ENCODE measurements at places on chromosomes 16 and 17. TPM values are rescaled to one million over a fixed set of nuclear protein-coding genes. Genes with fewer than 3 reads are reported as not detected.

Gene NTN3
- 0.28 TPM for total RNA-seq

Gene C17orf100
- 3.4 TPM for total RNA-seq

Gene HOXB8
- 48.7 TPM for total RNA-seq

Gene ALOX15B
- total RNA-seq = 8.0 TPM

Gene SPNS3
- 1.4 TPM for total RNA-seq

Gene CEMP1
- total RNA-seq = 0.54 TPM

Gene TEX14
- total RNA-seq = 0.22 TPM

Gene PHOSPHO1
- total RNA-seq = 0.22 TPM

Gene EFCAB5
- total RNA-seq = 1.4 TPM

Gene TRPV3
- 1.2 TPM for total RNA-seq

Gene CTRB1
- total RNA-seq = not detected

Gene GJC1
- total RNA-seq = 6.5 TPM

Gene CMTM2
- 0.25 TPM for total RNA-seq

Gene USP43
- total RNA-seq = 7.8 TPM
